ENCODE measurements at places on chromosomes 7 and 10. TPM values are rescaled to one million over a fixed set of nuclear protein-coding genes. Genes with fewer than 3 reads are reported as not detected.

- no peak for DNase-seq
These were observed 140.5 kb downstream of the TWIST1 start for GRCh38 chr7:18976715-18977471.

ABCB4 gene
- 6.7 TPM for total RNA-seq

- no peak for DNase-seq
These were observed 4.4 kb downstream of the DNAJC30 start for GRCh38 chr7:73678862-73679261.

DNA sequence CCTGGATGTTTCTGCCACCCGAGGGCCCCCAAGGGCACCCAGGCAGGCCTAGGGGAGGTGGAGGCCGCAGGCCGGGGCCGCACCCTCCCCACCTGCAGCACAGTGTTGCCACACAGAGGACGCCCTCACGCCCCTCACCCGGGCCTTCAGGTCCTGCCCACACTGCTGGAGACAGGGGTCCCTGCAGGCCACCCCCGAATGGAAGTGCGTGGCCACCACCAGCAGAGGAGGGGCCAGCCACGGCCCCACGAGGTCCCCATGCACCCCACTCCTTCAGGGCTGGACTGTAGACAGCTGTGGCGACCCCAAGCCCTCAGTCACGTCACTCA is 35.4 kb downstream of the ADAP1 start:
- no peak for DNase-seq

PKD1L1 gene
- 0.09 TPM for total RNA-seq

COL28A1 gene
- total RNA-seq: 0.05 TPM

DNA sequence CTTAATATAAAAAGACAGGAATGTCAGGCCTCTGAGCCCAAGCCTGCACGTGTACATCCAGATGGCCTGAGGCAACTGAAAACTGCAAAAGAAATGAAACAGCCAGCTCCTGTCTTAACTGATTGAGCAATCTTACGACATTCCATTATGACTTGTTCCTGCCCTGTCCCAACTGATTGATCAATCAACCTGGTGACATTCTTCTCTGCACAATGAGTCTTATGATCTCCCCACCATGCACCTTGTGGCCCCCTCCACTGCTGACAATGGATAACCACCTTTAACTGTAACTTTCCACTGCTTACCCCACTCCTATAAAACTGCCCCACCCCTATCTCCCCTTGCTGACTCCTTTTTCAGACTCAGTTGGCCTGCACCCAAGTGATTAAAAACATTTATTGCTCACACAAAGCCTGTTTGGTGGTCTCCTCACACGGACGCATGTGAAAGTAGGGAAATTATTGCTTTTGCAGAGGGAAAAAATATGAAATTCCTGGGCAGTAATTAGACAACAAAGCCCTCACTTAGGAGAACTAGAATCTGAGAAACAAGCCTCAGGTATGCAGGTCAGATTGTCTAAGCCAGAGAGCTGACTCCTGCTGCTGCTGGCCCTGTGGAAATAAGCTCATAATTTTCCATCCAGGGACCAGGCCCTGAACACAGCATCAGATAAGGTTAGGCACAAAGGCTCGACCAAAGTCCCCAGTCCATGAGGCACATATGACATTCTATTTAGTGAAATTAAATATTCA is 5.3 kb downstream of the CYP3A7 start:
- DNase-seq: no peak

- DNase-seq: no peak
These were observed 449.9 kb downstream of the POM121L12 start for GRCh38 chr7:53485354-53485753.

LIPM gene
- total RNA-seq: not detected

Measured in liver (tissue), 10 donors.